ENCODE measurements at places on chromosomes 16 and 17.

- no peak for DNase-seq
These were observed 655 bp downstream of the HIRIP3 start for GRCh38 chr16:29994600-29995323.

GRCh38 chr16:72187551-72187950, 15.6 kb upstream of the PMFBP1 start:
- DNase-seq, result no peak

GRCh38 chr16:89697616-89698331, 3.7 kb downstream of the SPATA2L start:
- no peak for DNase-seq

DNA sequence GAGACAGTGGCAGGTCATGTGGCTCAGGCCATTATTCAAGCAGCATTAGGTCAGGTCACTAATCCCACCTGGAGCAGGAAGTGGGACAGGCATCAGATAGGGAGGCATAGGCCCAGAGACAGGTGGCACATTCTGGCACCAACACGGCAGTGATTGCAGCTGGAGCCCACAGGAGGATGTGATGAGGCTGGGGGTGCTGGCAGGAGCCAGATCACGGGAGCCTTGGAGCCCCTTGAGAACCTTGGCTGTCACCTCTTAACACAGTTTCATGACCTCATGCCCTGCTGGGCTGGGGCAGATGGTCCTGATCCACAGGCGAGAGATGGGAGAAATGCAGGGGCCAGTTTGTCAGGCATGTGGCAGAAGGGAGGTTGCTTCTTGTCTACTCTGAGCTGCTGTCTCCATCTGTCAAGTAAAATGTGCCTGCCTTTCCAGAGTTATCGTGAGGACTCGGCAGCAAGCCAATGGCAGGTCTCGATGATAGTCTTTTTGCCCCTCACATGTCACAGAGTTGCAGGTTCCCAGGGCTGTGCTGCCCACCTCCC, 109.6 kb downstream of the CLEC16A start:
- DNase-seq, result no peak

- no peak for DNase-seq
These were observed 341.7 kb downstream of the C16orf95 start for GRCh38 chr16:86975445-86975844.

GRCh38 chr17:42414704-42415409, 8.2 kb downstream of the CAVIN1 start:
- no peak for DNase-seq

GRCh38 chr16:13961099-13961811, 41.3 kb downstream of the ERCC4 start:
- DNase-seq, result no peak

GRCh38 chr17:47180337-47180736, 8.8 kb downstream of the CDC27 start:
- DNase-seq, result no peak

GRCh38 chr17:48131216-48131824, 23.8 kb downstream of the SNX11 start:
- peak; percentile 35 for DNase-seq

GRCh38 chr17:41048441-41048840, 1.3 kb upstream of the KRTAP2-1 start:
- DNase-seq, result no peak

- DNase-seq, result no peak
These were observed 28.2 kb downstream of the SLC47A1 start for GRCh38 chr17:19561697-19562318.

DNA sequence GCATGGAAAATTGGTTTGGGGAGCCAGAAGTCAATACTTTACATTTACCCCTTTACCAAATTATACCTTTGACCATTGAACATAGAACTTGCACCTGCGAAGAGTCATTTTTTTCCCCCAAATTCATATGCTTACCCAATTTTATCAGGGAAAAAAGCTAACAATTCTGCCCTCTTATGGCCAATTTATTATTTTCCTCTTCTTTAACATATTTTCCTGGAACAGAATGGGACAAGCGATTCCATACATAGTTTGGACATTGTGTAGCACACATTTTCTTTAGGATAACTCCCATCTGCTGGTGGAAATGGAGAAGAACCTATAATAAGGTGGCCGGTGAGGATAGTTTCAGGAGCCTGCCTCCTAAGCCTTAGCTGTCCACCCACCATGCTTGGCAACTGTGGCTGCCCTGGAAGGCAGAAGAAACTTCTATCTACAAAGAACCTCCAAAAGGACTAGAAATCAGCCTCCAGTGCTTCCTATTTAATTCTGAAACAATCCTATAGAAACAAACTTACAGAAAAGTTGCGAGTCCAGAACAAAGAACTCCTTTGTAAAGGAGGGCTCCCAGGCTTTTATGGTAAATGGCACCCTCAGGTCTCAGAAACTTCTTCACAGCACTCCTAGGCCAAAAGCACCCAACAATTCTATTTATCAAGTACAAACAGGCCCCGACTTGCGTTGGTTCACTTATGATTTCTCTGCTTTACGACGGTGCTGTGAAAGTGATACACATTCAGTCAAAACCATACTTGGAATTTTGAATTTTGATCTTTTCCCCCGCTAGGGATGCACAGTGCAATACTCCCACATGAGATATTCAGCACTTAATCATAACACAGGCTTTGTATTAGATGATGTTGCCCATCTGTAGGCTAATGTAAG, 64.1 kb upstream of the CACNG4 start:
- no peak for DNase-seq

- DNase-seq, result no peak
These were observed 479 bp upstream of the ZNF207 start for GRCh38 chr17:32349503-32349853.

DNA sequence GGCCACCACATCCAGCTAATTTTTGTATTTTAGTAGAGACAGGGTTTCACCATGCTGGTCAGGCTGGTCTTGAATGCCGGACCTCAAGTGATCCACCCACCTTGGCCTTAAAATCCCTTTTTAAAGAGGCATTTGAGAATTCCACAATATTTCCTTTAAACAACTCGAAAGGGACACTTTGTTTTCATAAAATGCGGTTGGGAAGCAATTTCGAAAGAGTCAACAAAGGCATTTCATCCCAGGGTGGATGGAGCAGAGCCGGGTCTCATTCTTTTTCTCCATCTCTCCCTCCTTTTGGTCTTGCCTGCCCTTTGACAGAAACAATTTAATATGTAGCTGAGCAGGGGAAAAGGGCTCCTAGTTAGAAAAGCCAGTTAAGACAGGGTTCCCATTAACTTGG, 13.5 kb upstream of the COG1 start:
- no peak for DNase-seq

- DNase-seq, result no peak
These were observed 138.5 kb downstream of the DNAH9 start for GRCh38 chr17:11736613-11737312.

GRCh38 chr17:71287071-71287823, 833.6 kb upstream of the SOX9 start:
- no peak for DNase-seq

DNA sequence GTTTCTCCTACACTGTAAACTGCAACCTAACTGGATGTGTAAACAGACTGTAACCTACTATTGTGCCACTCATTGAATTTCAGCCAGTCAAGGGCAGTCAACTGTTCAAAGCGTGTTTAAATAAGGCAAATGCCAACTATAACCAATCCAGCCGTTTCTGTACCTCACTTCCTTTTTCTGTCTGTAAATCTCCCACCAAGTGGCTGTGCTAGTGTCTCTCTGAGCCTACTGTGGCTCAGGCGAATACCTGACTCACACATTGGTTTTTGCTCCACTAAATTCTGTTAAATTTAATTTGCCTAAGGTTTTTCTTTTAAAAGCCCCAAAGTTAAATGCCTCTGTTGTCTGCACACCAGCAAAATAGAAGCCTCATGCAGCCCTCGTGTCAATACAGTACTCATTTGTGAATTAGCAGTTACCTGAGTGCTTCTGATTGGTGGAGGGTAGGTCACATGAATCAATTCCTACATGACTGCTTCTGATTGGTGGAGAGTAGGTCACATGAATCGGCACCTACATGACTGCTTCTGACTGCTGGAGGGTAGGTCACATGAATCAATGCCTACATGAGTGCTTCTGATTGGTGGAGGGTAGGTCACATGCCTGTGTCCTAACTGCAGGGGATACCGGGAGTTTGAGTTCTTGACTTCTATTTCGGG, 31.1 kb upstream of the CCR7 start:
- no peak for DNase-seq

DNA sequence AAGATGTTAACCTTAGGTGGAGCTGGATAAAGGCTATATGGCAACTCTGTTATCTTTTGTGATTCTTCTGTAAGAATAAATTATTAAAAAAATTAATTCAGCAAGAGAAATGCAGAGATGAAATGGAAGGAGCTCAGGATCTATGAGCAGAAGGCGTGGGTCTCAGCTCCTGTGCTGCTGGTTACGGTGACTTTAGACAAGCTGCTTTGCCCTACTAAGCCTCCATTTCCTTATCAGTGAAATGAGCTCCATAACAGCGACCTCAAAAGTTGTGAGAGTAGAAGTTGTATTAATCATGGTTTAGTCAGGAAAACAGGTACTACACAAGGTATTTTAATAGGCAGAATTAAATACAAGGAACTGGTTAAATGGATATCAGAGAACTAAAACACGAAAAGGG, 48.2 kb upstream of the FOXJ1 start:
- no peak for DNase-seq

DNA sequence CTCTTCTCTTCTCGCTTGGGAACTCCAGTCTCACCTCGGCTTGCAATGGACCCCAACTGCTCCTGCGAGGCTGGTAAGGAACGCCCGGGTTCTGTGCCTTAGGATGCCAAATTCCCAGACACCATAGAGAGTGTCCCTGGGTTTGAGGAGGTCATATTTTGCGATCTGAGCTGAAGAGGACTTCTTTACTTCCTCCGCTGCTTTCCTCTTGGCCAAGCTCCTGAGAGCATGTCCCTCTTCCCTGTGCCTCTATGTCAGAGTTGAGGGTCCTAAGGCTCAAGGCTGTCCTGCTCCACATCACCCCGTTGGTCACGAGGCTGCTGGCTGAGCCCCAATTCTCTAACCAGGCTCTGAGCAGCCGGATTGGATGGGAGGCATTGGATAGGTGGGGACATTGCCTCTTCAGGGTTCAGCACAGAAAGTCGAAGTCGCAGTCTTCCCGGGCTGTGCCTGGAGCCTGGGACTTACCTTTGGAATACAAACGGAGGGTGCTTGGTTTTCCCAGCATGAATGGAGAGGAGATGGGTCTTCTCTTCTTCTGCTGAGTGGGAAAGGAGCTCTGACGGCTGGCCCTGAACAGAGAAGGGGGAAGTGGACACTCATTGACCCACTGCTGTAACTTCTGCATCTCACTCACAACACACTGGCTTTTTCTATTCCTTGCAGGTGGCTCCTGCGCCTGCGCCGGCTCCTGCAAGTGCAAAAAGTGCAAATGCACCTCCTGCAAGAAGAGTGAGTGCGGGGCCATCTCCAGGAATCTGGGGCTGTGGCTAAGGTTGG, 416 bp downstream of the MT1H start:
- DNase-seq, result no peak

- DNase-seq, result no peak
These were observed 50.3 kb downstream of the EMP2 start for GRCh38 chr16:10529895-10530669.

DNA sequence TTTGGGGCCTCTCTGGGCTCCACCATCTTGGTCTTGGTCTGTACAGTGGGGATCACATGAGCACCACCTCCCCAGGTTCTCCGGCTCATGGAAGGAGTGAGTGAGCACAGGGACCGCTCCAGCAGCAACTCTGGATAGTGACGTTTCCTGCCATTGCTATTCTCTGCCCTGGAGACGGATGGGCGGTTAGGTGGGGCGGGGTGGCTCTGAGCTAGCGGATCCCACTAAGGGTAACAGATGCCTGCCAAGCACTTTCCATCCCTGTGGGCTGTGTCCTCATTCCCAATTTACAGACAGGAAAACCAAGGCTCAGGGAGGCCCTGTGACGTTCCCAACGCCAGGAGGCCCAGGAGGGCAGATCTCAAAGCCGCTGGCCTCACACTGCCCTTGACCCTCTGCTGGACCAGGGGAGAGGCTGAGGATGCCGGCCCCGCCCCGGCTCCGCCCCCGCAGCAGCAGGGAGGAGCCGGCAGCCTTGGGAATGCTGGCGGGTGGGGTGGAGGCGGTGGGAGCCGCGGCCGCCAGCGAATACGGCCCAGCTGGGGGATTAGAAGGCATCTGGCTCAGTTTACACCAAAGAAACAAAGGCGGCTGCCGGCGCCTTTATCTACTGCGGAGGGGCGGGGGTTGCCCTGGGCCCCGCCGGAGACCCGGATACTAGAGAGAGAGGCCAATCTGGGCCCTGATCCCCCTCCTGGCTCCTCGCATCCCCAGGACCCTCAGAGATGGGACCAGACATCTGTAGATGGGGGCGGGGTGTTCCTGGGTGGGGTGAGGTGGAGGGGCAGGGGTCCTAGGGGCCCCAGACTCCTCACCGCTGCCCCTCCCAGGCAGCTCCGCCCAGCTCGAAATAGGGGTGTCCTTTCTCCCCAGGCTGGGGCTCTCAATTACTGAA, 122.3 kb upstream of the CIBAR2 start:
- no peak for DNase-seq

DNA sequence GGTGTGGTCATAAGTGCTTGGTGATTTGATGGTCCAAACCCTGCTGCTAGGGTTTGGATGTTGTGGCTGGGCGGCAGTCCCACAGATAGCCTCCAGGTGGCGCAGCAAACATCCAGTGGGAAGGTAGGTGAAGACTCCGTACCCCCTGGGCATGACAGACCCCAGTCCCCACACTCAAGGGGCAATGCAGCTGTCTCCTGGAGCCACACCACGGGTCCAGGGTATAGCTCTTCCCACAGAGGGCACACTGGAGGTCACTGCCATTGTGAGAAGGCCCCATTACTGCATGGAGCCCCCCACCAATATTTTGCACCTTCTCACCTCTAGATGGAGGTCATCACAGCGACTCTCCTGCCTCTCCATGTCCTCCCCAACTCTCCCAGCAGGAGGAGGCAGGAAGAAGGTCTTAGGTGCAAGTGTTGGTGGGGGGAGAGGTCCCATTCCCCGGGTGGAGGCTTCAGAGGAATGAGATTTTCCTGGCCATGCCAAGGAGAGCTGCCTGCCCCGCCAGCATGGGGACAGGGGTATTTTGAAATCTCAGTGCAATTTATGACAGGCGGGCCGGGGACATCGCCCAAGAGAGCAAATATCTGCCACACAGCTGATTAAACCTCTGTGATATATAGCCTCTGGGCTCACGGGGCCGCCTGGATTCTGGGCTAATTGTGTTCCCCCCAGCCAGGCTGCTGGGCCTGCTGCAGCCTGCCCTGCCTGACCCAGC, 17.1 kb upstream of the C17orf113 start:
- no peak for DNase-seq

- no peak for DNase-seq
These were observed 75.5 kb downstream of the GPRC5B start for GRCh38 chr16:19809121-19809635.

GRCh38 chr17:58998871-58999270, 107.8 kb downstream of the TRIM37 start:
- no peak for DNase-seq
